ENCODE measurements at places on chromosomes 5 and 9.

DNA sequence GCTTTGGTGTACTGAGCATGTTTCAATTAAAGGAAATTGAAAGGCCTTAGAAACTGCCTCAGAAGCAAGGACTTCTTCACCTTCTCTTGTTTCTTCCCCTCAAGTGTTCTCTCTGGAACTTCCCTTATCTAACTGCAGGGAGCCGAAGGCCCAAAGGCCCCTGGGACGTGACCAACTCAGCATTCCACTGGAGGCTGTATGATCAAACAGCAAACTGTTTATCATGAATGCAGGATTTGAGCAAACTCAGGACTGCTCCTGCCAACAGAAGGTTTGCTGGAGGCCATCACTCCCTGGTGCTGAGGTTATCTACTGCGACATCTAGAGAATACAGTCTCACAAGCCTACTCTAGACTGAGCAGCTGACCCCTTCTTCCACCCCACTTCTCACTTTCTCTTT, 4.8 kb upstream of the CDH10 start:
- no peak for DNase-seq

- no peak for DNase-seq
Measured at GRCh38 chr5:1660001-1660400, 136.2 kb upstream of the LPCAT1 start.

DNA sequence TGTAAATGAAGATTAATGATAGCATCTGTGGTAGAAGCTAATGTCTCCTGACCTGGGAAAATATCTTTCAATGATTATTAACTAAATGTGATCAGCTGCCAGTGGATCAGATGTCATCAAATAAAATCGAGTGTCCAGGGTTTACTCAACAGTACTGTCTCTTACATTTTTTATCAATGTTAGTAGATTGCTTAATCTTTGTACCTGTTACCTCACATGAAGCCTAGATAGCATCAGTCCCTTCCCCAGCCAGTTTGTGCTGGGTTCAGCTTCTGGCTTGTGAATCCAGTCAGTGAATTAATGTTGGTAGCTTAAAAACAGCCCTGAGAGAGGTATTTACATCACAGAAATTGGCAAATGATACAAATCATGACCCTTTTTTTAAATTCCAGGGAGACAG, 134.4 kb downstream of the GHR start:
- DNase-seq = no peak

DNA sequence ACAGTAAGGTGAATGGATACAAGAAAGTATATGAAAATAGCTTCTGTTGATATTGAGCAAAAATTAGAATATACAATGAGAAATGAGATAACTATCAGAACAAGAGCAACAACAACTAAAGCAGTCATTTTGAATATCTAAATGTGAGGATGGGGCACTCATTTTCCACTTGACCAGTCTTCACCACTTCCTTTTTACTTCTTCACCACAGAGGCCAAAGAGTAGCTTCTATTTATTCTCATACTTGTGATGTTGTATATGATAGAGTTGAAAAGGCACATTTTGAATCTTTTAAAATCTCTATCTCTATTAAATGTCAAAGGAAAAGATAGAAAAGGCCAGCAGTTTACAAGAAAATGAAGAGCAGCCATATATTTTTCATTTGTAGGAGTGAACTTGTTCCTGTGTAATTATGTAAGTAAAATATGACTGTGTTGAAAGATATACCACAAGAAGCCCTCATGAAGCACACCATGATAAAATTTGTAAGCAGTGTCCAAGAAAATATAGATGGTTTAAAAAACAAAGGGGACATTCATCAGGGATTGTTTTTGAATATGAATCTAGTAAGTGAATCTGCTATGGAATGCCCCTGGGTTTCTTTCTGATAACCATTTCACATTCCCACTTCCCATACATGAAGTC, 39.2 kb downstream of the ADAMTS19 start:
- no peak for DNase-seq

GRCh38 chr5:151880324-151880723, 44.3 kb downstream of the GLRA1 start:
- no peak for DNase-seq

DNA sequence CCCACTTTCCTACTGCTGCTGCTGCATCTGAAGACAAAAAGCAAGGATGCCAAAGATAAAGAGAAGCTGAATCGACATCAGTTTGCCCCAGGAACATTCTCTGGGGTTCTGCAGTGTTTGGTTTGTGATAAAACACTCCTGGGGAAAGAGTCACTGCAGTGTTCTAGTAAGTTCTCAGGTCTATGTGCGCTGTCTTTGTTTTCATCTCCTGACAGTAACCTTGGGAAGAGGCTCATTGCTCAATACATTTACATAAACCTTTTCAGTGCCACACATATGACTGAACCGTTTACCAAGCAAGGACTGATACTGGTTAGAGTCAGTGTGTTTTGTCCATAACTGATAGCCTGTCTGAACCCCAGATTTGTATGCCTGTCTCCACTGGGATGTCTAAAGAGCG, 232.1 kb downstream of the ARHGEF28 start:
- no peak for DNase-seq

DNA sequence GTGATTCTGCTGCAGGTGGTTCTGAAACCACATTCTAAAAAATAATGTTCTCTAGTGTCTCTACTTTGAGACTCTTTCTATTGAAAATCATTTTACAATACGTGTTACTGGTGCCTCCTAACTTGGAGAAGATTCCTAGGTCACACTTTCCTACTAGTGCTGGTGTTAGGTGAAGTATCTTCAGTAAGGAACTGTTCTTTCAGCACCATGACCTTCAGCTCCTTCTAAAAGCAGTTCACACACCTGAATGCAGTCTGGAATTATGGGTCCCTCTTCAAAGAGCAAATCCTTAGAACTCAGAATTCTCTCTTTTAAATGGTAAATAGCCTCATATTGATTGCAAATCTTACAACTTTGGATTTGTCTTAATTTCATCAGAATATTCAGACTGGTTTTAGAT, 10.6 kb upstream of the DPYSL3 start:
- DNase-seq = no peak

Measured in NCI-H1436 (cell line).